ENCODE measurements at places on chromosomes 11 and 22.

DNA sequence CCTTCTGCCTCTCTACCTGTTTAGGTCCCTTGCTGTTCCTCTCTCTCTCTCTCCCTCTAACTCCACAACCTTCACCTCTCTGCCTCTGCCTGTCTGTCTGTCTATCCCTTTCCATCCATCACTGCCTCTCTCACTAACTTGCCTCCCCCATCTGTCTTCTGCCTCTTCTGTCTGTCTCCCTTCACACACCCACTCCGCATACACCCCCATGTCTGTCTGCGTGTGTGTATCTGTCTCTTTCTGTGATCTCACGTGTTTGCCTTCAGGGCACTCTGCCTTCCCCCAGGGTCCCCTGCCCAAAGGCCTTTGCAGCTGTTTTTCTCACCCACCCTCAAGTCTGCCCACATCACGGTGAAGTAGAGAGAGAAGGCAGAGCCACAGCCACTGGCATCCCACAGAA lies 7.9 kb downstream of the RTN4RL2 start:
- no peak overlapping the region for H3K27ac ChIP-seq
- no peak overlapping the region for H3K4me3 ChIP-seq
- DNase-seq: no peak

DNA sequence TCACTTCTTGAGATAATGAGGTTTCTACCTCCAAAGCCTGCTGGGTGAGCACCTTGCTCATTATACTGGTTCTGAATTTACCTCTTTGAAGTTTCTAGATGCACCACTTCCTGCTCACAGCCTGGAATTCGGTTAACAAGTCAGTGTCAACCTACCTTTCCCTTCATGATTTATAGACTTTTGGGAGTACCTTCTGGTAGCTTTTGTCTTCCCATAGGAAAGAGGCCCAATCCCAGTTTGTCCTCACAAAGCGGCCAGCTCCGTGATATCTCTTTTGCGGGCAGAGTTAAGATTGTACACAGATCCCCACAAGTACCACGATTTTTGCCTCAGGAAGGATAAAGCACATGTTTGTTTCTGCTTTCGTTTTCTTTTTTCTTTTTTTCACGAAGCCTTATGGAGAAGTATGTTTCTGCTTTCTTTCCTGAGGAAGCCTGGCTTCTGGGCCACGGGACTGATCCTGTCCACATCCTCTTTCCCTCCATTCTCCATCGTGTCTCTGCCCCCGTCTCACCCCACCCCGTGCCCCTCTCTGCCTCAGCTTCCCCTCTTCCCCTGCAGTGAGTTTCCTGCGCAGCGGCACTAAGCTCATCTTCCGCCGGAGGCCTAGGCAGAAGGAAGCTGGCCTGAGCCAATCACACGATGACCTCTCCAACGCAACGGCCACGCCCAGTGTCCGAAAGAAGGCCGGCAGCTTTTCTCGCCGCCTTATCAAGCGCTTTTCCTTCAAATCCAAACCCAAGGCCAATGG lies 5.7 kb upstream of the HINFP start:
- peaks cover 14% of the 10 kb centered on the region for H3K4me1 ChIP-seq
- H3K4me3 ChIP-seq: peak overlapping the region; percentile 13
- H3K27me3 ChIP-seq: no peaks in the 10 kb centered on the region
- no peak overlapping the region for H3K27ac ChIP-seq
- H3K36me3 ChIP-seq: peaks cover 25% of the 10 kb centered on the region

- no peak overlapping the region for H3K27ac ChIP-seq
- no peak overlapping the region for H3K4me3 ChIP-seq
- DNase-seq: no peak
Measured at GRCh38 chr11:1509626-1510255, 23.2 kb upstream of the MOB2 start.

DNA sequence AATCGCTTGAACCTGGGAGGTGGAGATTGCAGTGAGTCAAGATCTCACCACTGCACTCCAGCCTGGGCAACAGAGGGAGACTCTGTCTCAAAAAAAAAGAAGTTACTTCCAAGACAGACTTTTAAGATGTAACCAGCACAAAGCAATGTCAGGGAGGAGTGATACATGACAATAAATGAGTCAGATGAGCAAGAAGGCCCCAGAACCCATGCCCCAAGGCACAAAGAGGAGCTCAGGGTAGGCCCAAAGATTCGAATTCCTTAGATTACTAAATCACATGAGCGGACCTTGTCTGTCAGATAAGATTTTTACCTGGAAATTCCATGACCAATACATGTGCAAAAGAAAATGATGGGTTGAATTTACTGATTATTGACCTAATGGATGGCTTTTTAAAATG lies 10.5 kb upstream of the JHY start:
- no peak for DNase-seq
- no peaks in the 10 kb centered on the region for H3K27me3 ChIP-seq
- H3K4me1 ChIP-seq: no peaks in the 10 kb centered on the region
- H3K36me3 ChIP-seq: no peaks in the 10 kb centered on the region

- no peak overlapping the region for H3K4me3 ChIP-seq
- no peaks in the 10 kb centered on the region for H3K36me3 ChIP-seq
- no peaks in the 10 kb centered on the region for H3K27me3 ChIP-seq
- no peak overlapping the region for H3K27ac ChIP-seq
- peaks cover 18% of the 10 kb centered on the region for H3K4me1 ChIP-seq
Measured at GRCh38 chr11:9619004-9619403, 44.9 kb upstream of the SWAP70 start.

DNA sequence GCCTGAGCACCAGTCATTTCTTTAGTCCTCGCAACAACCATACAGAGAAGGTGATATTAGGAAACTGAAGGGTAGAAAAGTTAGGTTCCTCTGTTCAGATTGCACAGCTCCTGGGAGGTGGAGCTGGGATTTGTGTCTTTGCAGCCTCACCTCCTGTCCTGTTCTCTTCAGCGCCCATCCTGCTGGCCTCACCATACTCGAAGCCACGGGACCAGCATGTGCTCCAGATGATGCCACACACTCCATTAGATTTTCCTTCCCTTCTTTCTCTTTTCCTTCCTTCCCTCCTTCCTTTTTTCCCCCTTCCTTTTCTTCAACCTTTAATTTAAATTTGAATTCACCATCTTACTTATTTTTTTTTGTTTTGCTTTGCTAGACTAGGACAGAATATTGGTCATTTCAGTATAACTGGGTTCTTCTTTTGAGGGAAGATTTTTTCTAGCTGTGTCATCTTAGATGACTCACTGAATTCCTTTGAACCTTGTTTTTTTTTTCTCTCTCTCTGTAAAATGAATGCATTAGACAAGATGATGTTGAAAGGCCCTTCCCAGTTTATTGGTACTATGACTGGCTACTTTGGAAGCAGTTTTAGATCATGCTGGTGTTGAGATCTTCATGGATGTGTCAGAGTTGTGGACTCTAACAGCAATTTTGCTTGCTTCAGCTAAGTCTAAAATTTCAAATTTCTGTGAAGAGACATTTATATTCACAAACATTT lies 662.5 kb upstream of the TENM4 start:
- H3K4me3 ChIP-seq: no peak overlapping the region
- DNase-seq: no peak
- no peaks in the 10 kb centered on the region for H3K4me1 ChIP-seq
- H3K27me3 ChIP-seq: no peaks in the 10 kb centered on the region
- no peak overlapping the region for H3K27ac ChIP-seq
- H3K36me3 ChIP-seq: no peaks in the 10 kb centered on the region

DNA sequence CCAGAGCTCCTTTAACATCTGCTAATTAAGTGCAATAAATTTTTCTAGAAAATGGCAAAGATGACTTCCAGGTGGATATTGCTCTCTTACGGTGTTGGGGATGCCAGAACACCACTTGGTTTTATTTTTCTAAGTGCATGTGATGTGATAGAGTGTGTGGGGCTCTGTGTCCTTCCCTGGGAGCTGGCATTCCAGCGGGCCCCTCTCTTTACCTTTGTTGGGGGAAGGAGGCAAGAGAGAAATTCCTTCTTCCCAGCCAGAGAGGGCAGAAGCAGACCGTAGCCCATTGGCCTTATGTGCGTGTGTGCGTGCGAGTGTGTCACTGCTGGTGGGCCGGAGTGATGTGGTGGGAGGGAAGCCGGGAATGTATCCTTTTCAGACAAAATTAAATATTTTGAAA lies 17.2 kb downstream of the TEF start:
- H3K4me1 ChIP-seq: peaks cover 12% of the 10 kb centered on the region
- peaks cover 14% of the 10 kb centered on the region for H3K36me3 ChIP-seq
- H3K4me3 ChIP-seq: no peak overlapping the region
- H3K27ac ChIP-seq: no peak overlapping the region
- H3K27me3 ChIP-seq: no peaks in the 10 kb centered on the region

DNA sequence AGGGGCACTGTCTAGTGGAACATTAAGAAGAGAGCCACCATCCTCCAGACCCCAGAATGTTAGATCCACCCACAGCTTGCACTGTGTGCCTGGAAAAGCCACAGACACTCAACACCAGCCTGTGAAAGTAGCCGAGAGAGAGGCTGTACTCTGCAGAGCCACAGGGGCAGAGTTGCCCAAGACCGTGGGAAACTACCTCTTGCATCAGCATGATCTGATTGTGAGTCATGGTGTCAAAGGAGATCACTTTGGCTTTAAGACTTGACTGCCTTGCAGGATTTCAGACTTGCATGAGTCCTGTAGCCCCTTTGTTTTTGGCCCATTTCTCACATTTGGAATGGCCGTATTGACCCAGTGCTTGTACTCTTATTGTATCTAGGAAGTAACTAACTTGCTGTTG lies 115.9 kb upstream of the CCDC179 start:
- no peak overlapping the region for H3K27ac ChIP-seq
- H3K27me3 ChIP-seq: no peaks in the 10 kb centered on the region
- H3K4me3 ChIP-seq: no peak overlapping the region

DNA sequence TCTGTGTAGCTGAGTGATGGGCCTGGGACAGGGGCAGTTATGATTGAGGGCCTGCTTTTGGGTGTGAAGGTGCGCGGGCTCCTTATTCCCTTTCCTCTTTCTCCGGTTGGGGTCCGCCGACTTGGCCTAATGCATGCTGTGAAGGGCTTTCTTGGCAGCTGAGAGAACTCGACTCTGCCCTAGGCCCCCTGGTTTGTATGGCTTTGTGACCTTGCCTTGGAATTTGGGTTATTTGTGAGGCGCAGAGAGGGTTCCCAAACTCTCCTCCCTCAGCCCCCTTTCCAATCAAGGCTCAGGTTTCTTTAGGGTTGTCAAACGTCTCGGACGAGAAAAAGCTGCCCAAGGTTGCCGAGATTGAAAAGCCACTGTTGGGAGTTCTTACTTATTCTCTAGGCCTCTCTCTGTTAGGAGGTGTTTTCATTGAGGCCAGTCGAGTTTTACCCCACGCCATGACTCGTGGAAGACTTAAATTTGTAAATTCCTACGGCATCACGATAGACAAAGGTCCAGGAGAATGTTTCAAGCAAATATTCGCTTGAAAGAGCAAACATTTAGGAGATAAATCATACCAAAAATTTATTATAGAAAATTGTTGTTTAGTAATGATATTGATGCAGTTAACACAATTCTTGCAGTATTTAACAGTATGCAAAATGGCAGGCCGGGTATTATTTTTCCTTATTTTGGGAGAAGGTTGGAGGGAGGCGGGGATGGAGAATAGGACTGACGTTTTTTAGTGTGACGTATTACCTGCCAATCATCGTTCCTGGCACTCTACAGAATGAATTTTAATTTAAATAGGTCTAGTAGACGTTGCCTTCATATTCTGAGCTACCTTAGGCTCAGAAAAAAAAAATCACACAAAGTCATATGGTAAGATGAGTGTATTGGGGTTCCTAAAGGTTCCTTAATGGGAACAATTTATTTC lies 689 bp downstream of the PDHX start:
- H3K36me3 ChIP-seq: peaks cover 5% of the 10 kb centered on the region
- peak overlapping the region; percentile 84 for H3K27ac ChIP-seq
- H3K4me3 ChIP-seq: peak overlapping the region; percentile 75
- H3K27me3 ChIP-seq: no peaks in the 10 kb centered on the region
- no peak for DNase-seq
- peaks cover 15% of the 10 kb centered on the region for H3K4me1 ChIP-seq

DNA sequence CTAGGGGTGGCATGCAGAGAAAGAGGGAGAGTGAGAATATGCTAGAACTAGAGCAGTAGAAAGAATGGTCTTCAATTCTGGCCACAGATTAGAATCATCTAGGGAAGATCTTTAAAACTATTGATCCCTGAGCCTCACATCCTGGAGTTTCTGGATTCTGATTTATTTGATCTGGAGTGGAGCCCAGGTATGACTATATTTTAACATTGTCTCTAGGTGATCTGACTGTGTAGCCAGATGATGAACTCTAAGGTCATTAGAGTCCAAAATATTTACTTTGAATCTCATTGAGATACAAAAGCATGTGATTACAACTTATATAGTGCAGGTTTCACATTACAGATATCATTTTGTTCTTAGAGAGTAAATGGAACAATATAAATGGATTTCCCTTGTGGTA lies 79.7 kb downstream of the FDX1 start:
- no peaks in the 10 kb centered on the region for H3K4me1 ChIP-seq
- H3K27ac ChIP-seq: no peak overlapping the region
- no peak for DNase-seq
- H3K4me3 ChIP-seq: no peak overlapping the region
- no peaks in the 10 kb centered on the region for H3K27me3 ChIP-seq
- no peaks in the 10 kb centered on the region for H3K36me3 ChIP-seq

DNA sequence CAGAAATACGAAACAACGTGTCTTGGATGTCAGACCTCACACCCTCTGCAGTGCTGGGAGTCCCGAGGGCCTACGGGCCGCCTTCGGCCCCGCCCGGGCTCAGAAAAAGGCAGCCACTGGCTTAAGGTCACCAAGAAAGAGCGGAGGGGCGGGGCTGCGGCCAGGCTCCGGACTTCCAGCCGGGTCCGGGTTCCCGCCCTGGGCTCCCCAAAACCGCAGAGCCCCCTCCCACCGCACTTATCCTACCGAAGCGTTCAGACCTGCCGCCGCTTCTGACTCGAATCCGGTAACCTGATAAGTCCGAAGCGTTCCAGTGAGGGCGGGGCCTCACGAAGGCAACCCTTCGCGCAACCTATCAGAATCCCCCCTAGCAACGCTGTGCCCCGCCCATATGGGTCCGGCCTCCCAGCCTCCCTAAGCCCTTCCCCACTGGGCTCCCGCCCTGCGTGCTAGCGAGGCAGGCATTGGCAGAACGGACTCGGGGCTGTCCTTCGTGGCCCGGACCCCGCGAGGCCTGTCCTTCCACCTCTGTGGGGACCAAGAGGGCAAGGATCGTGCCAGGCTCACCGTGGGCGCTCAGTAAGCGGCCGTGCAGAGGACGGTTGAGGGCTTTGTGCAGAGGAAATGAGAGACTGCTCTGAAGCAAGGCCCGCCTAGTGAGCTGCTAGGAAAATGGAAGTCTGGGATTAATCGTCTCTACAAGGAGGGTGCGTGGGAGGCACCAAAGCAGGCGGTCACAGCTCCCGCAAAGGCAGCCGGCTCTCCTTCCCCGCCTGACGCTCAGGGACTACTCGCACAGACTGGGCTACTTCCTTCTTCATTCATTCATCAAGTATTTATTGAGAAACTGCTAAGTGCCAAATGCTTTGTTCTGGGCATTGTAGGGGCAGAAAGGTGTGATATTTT lies at the start of gene NAGA:
Gene NAGA (minus strand): TSS at position 296 of the 906 bp plus-strand sequence. CDS start 515 bp downstream, outside the sequence.
- H3K4me1 ChIP-seq: peaks cover 5% of the 10 kb centered on the region
- H3K27me3 ChIP-seq: no peaks in the 10 kb centered on the region
- peak; percentile 92 for DNase-seq
- peak within 1 kb of the TSS; percentile 62 for H3K4me3 ChIP-seq
- peaks cover 9% of the 10 kb centered on the region for H3K36me3 ChIP-seq
- peak within 1 kb of the TSS; percentile 79 for H3K27ac ChIP-seq

GRCh38 chr22:20646415-20646814 lies 127.5 kb upstream of the SERPIND1 start:
- H3K27ac ChIP-seq: no peak overlapping the region
- no peak overlapping the region for H3K4me3 ChIP-seq
- no peaks in the 10 kb centered on the region for H3K36me3 ChIP-seq

GRCh38 chr11:132780046-132780445 lies 752.3 kb downstream of the OPCML start:
- H3K27ac ChIP-seq: no peak overlapping the region
- H3K4me1 ChIP-seq: no peaks in the 10 kb centered on the region
- no peak overlapping the region for H3K4me3 ChIP-seq
- no peaks in the 10 kb centered on the region for H3K36me3 ChIP-seq
- no peak for DNase-seq

All from common myeloid progenitor, CD34-positive (primary cell).